ENCODE measurements at places on chromosomes 5 and 9.

- DNase-seq: no peak
Observed at GRCh38 chr9:137602661-137603060, 2.8 kb upstream of the ARRDC1 start.

- DNase-seq: no peak
Observed at GRCh38 chr5:171476701-171477100, 57.3 kb downstream of the FGF18 start.

GRCh38 chr9:105038051-105038450 is 110.1 kb upstream of the ABCA1 start:
- DNase-seq: no peak

DNA sequence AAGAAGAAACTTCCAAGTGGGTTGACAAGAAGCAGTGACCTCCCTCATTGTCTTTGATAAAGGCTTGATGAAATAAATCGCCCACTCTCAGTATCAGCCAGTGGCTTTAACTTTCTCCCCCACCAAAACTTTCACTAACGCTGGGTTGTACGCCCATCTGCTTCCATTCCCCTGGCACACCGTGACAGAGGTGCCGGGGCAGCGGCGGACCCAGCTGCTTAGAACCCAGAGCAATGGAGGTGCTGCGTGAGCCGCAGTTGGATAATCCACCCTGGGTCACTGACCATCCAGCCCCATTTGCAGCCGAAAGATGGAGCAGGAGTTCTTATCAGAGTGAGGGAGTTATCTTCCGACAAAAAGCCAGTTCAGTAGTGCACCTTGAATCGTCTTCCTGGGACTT is 270.7 kb downstream of the ARHGEF28 start:
- DNase-seq: no peak

GRCh38 chr5:169569513-169569912 is 14.1 kb upstream of the SPDL1 start:
- no peak for DNase-seq

DNA sequence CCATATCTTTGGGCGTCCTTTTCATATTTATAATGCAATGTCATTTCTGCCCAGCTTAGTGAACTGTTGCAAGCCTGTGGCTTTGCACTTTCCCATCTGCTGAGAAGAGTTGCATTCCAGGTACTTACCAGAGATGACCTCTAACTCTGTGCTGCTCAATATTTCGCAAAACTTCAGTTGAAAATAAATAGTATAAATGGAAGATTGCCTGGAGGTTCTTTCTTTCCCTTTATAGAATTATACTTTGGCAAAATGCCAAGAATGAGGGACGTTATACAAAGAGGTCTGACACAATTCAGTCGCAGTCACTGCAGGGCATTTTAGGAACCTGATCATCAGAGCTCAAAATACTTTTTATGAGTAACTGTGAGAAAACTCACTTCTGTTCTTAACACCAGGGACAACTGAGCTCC is 18.9 kb upstream of the VLDLR start:
- DNase-seq: no peak

- DNase-seq: no peak
Observed at GRCh38 chr5:90957906-90958305, 399.3 kb downstream of the ADGRV1 start.

GRCh38 chr5:116289276-116289675 is 204.5 kb downstream of the COMMD10 start:
- DNase-seq: no peak

DNA sequence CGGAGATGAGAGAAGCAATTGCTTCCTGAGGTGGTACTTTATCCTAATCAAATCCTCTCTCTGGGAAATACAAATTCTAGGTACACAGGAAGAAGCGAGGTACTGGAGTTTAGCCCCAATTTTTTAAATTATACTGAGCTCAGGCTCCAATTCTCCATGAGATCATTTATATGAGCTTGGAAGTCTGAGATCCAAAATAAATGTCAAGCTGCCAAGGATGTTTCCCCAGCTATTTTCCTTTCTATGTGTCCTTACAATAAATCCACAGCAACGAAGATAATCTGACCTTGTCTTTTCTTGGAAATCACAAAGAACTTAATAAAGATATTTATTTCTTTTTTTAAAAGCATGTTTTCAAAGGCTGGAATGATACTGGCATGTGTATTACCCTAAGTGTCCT is 597.3 kb downstream of the GABRG2 start:
- DNase-seq: no peak

GRCh38 chr9:17613758-17614157 is 34.9 kb downstream of the SH3GL2 start:
- no peak for DNase-seq

DNA sequence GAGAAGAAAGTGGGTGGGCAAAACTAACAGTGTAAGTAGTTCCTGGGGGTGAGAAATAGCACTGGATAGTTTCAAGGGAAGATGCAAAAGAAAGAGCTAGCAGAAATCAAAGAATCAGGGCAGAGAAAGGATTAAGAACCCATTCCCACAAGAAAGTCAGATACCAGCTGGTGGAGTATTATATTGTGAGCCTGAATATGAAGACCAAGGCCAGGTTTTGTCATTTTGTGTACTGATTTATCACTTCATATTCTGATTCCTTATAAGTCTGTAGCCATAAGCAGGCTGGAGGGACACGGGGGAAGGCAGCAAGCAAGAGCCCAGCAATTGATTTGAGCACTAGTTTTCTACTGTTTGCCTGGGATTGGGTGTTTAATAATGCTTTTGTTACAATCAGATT is 80.2 kb downstream of the FREM1 start:
- no peak for DNase-seq

Data from hypothalamus (tissue), 51 donors.